ENCODE measurements at places on chromosomes 5 and 9. TPM values are rescaled to one million over a fixed set of nuclear protein-coding genes. Genes with fewer than 3 reads are reported as not detected.

GNAQ gene
- 11.8 TPM for total RNA-seq

PCA3 gene
- not detected for total RNA-seq

DRD1 gene
- total RNA-seq, result 0.15 TPM

ASS1 gene
- 17.7 TPM for total RNA-seq

MAMDC4 gene
- 3.1 TPM for total RNA-seq

FOXD1 gene
- total RNA-seq, result 19.3 TPM

IL9 gene
- not detected for total RNA-seq

CYSRT1 gene
- total RNA-seq, result 3.6 TPM

AQP3 gene
- 16.7 TPM for total RNA-seq

SLC46A2 gene
- not detected for total RNA-seq

AMBP gene
- 8.1 TPM for total RNA-seq

ENHO gene
- 2.0 TPM for total RNA-seq
